ENCODE measurements at places on chromosomes 4 and X.

GRCh38 chr4:188107931-188108843, 1.2 kb downstream of the TRIML2 start:
- DNase-seq: no peak

DNA sequence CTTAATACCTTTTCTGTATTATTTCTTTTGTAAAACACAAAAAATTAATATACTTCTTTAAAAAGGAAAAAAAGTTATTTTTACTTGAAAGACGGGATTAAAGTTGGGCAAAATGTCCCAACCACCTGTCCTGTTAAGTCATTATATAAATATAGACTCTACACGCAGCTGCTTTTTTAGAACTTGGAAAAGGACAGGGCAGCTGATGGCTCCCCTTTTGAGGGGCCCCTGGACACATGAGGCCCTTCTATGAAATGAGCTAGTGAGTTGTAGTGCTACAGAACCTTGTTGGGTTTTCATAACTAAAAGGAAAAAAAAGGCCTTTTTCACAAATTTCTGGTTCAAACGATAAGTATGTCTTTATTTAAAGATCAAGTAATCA, 600 bp upstream of the BEX2 start:
- DNase-seq: no peak

DNA sequence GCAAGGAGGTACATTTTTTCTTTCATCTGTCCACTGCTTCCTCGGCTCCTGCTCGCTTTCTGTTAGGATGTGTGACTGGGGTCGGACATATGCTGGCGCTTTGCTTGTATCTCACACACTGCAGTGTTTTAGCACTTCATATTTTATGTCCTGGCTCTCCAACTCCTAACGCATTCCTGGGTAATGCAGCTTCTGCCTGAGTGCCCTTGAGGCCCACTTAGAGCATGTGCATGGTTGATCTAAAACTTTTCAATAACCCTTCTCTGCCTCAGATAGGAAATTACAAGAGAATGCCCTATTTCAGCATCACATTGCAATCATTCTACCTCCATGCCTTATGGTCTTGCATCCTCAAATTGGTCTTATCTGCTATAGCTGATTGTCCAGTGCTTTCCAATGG, 65.3 kb downstream of the NEIL3 start:
- DNase-seq: no peak

DNA sequence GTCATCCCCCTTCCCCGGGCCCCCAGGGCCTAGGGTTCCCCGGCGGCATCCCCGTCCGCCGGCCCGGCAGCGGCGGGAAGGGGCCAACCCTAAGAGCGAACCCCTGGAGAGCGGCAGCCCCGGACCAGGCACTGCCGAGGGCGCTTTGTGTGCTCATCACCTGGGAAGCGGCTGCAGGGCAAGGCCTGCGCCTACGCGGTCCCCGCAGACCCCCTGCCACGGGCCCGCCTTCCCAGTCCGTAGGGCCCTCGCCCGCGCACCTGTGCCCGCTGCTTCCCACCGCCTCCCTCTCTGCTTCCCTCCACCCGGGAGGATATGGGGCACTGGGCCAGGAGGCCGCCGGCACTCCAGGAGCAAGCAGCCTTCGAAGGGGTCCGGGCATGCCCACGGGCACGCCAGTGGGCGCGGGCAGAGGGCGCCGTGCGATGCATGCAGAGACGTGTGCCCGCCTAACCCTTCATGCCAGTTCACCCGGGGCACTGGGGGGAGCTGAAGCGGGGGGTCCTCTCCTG, 2.6 kb downstream of the FLNA start:
- no peak for DNase-seq

DNA sequence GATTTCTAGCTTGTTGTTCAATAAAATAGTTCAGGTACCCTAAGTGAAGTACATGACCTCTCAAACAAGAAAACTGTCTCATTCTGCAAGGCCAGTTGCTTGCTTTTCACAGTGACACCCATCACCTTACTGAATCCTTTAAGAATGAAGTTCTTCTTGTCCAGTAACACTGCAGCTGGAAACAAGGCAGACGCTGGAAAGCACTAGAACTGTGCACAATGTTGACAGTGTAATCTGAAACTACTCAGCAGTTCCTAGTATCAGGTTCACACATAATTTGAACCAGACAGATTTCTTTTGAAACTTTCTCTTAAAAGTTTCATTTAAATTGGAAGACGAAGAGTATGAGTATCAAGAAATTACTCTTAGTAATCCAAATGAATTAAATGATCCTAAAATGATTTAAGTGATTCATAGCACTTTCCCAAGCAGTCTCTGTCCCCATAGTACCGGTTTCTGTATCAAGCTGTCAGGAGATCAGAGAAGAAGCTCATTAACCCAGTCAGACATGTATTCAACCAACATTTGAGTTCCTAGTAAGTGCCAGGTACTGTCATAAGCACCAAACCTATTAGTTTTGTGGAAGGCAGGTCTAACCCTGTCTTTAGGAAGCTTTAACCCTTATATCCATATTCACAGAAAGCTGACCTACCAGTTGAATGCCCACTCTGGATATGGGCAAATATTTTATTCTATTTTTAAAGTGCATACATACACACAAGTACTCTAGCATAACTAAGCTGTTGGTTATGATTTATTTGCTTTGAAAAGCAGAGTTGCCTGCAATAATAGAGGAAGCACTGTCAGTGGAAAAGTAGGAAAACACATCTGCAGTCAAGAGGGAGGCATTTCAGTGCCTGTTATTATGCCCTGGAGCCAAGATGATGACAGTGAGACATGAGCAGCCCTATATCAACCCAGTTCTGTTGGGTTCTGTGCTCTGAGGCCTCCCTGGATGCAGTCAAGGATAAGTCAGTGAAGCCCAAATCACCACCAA, 63.6 kb downstream of the PALLD start:
- DNase-seq: no peak

DNA sequence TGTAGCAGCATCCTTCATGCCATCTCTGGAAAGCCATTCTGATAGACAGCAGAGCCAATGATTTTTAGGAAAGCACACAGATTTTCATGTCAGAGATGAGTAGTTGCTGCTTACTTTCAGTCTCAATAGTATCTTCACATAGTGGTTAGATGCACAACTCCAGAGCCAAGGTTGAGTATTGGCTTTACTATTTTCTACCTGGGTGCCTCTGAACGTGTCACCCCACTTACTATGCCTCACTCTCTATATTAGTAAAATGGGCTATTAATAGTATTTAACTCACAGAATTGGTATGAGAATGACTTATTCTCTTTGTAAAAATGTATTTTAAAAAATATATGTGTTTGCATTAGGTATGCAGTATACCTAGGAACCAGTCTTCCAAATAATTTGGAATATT, 108.8 kb upstream of the STIM2 start:
- DNase-seq: no peak

- DNase-seq: no peak
Measured at GRCh38 chrX:139967300-139967699, 2.0 kb upstream of the CXorf66 start.

DNA sequence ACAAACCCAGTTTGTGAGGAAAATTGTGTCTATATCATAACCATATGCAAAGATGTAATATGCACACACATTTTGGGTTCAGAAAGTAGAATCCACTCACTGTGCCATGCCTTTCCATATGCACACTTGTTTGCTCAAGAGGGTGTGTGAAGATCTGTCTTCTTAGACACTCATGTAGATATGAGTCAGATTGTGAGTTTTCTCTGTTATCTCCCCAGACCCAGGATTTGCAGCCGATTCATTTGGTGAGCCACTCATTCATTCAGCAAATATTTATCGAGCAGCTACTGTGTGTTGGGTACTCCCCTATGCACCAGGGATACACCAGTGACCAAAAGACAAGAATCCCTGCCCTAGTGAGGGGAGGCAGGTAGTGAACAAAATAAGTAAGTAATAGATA, 81.5 kb downstream of the CLCN5 start:
- no peak for DNase-seq

DNA sequence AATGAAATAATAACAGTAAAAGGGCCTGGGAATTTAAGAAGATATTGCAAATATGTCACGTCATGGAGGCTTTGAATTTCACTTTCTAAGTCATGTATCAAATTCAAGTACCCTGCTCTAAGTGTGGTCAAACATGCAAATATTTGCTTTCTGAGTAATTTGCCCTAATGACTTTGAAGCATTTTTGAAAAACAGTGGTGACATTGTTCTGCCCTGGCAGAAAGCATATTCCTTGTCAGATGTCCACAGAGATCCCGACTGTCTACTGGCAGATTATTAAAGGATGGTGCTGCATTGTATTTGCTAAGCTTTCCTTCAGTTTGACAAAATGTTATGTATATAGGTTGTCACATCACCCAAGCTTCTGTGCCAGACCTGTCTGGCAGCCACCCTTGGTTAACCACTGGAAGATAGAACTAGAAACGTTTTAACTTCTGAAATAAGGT, 92.5 kb downstream of the ANK2 start:
- no peak for DNase-seq

DNA sequence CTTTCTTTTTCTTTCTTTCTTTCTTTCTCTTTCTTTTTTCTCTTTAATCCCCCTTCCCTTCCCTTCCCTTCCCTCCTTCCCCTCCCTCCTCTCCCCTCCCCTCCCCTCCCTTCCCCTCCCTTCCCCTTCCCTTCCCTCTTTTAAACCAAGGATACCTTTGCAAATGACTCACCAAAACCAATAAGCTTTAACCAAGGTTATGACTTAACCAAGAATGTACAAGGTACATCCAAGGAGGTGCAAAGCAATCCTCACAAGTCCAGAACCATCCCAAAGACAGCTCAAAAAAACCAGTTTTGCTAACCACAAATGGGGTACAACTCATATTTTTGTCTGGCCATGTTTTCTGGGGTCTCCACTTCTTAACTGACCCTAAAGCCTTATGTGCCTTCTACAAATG, 174.7 kb upstream of the PPP1R2C start:
- DNase-seq: no peak

DNA sequence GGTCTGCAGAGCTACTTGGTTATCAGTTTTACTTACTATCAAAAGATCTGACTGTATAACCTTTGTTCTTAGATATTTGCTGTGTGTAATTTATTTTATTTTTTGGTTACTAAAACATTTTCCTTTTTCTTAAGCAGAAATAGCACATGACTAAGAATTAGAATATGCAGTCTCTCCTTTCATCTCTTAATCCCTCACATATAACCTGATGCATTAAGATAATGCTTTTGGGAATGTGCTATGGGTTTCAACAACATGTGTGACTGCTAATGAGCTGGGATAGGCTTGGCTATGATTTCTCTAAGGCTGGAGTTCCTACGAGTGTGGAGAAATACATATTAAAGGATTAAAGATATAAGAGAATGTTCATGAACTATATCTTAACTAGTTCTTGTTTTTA, 41.5 kb downstream of the SHROOM3 start:
- DNase-seq: no peak

DNA sequence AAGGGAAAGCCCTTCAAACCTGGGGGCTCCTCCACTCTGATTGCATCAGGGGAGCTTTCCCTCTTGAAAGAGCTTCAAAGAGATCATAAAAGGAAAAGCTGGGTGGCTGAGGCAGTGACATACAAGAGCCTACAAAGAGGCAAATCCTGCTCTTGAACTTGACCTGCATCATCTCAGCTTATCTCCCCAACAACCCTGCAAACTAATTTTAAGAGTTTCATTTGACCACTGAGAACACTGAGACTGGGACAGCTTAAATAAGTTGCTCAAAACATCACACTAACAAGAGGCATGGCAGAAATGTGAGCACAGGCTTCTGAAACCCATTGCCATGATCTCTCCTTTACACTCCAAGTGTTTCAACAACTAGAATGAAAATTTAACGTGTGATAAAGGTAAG, 101.6 kb upstream of the PPARGC1A start:
- no peak for DNase-seq

GRCh38 chr4:144410230-144410783, 235.6 kb upstream of the HHIP start:
- no peak for DNase-seq

DNA sequence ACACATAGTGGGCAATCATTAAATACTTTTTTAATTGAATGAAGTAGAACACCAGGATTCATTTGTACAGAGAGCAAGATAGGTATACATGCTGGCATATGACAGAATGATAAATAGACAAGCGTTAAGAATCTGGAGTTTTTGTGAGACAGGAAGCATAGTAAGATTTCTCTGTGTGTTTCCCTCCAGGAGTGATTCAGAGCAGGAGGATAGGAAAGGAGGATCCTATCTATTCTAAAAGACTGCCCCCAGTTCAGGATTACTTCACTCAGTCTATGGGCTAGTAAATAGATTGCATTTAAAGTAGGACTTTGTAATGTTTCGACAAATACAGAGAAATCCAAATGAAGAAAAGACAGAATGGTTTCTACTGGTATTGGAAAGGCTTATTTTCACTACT, 423.7 kb downstream of the PDGFC start:
- DNase-seq: no peak

DNA sequence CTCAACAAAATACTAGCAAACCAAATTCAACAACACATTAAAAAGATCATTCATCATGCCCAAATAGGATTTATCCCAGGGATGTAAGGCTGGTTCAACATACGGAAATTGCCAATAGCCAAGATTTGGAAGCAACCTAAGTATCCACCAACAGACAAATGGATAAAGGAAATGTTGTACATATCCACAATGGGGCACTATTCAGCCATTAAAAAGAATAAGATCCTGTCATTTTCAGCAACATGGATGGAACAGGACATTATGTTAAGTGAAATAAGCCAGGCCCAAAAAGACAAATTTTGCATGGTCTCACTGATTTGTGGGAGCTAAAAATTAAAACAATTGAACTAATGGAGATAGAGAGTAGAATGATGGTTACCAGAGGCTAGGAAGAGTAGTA, 82.0 kb upstream of the FAM241A start:
- DNase-seq: no peak

All from Kasumi-1 (cell line).